Pulmonary artery endothelial cell (primary cell): ENCODE measurements at places on chromosomes 6 and 20.

GRCh38 chr6:22133357-22133756 is 163.5 kb downstream of the PRL start:
- DNase-seq, result no peak

DNA sequence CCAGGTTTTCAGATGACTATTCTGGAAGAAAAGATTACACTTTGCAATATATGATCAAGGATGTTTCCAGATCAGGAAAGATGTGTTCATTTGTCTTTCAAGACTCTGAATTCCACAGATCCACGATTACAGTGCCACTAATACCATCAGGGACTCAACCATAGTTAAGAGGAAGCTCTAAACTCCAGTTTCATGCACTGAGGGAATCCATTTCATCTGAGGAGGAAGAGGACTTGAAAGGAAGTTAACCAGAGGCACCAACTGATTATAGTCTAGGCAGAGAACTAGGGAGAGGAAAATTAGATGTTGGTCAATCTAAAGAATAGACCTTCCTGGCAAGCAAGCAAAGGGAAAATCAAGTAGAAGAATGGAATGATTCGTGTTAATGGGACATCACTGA is 218.3 kb upstream of the PRDM1 start:
- no peak for DNase-seq

DNA sequence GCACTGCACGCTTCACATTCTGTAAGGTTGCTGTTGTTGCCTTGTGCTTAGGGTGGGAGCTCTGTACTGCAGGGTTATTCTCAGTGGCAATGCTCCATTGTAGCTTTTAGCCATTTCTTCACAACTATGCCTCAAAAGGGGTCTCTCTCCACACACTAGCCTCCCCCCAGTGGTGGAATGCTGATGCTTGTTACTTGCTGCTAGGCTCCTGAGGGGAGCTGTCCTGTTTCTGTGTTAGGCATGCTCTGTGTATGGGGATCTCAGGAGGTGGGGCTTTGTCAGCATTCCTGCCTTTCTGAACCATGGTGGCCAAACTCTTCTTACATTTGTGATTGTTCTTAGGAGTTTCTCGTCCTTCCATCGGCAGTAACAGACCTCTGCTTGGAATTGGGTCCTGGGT is 18.8 kb downstream of the TMEM170B start:
- no peak for DNase-seq

- DNase-seq, result no peak
Observed at GRCh38 chr20:57412347-57413029, 21.3 kb downstream of the RBM38 start.

DNA sequence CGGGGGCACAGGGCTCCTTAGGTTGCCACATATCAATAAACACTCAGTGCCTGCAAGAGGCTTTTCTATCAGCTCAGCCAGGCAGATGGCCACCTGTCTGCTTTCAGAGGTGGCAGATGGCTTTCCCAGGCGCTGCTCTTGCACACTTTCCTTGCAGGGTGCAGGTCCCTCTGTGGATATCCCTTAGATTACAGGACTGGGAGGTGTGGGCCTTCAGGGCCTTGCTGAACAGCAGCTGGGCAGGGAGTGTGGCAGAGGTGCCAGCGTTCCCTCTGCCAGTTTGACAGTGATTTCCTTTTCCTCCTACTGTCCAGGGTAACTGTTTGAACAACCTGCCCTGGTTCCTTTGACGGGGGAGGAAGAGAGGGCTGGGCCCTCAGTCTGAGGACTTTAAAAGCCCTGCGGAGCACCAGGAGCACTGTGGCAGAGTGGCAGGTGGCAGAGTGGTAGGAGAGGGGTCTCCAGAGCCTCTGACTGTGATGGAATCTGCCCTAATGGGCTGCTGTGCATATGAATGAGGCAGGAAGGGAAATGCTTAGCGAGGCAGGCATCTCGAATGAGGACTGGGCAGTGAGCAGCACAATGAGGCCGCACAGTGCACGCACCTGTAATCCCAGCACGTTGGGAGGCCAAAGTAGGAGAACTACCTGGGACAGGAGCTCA is 34.2 kb downstream of the ABHD12 start:
- no peak for DNase-seq

- no peak for DNase-seq
Observed at GRCh38 chr20:35595456-35595855, 20.2 kb upstream of the SPAG4 start.
